Activated naive CD8-positive, alpha-beta T cell treated with anti-CD3 and anti-CD28 coated beads for 36 hours (primary cell): ENCODE measurements at places on chromosomes 4 and X. TPM values are rescaled to one million over a fixed set of nuclear protein-coding genes. Genes with fewer than 3 reads are reported as not detected.

SPANXC gene
- not detected for total RNA-seq

DCAF12L1 gene
- total RNA-seq, result not detected

GAGE12E gene
- not detected for total RNA-seq

NPNT gene
- total RNA-seq, result not detected

CXorf38 gene
- 17.5 TPM for total RNA-seq

TLR3 gene
- not detected for total RNA-seq

DMD gene
- total RNA-seq, result 0.08 TPM

EBP gene
- total RNA-seq, result 169 TPM

GAGE1 gene
- total RNA-seq, result not detected

CFAP47 gene
- total RNA-seq, result not detected

SPATA4 gene
- not detected for total RNA-seq

ARAF gene
- total RNA-seq, result 65.1 TPM

GPM6B gene
- not detected for total RNA-seq

PLXNA3 gene
- 22.3 TPM for total RNA-seq

GABRE gene
- total RNA-seq, result not detected

TREX2 gene
- total RNA-seq, result 2.1 TPM

SSX3 gene
- not detected for total RNA-seq

KDR gene
- 0.08 TPM for total RNA-seq

CHIC1 gene
- total RNA-seq, result 6.7 TPM

GLUD2 gene
- 0.14 TPM for total RNA-seq

HELT gene
- total RNA-seq, result not detected

NDP gene
- not detected for total RNA-seq

ARAP2 gene
- 27.0 TPM for total RNA-seq

FMR1 gene
- 36.5 TPM for total RNA-seq

IL21 gene
- not detected for total RNA-seq

ZFP92 gene
- total RNA-seq, result 1.5 TPM

CT47A7 gene
- total RNA-seq, result not detected

ADGRL3 gene
- not detected for total RNA-seq

NWD2 gene
- not detected for total RNA-seq

NPY2R gene
- total RNA-seq, result not detected

VSIG1 gene
- 0.56 TPM for total RNA-seq

KIAA1210 gene
- not detected for total RNA-seq

SYP gene
- total RNA-seq, result 4.4 TPM

ARSJ gene
- not detected for total RNA-seq

SPANXN4 gene
- not detected for total RNA-seq

NOX1 gene
- total RNA-seq, result not detected

ADH1A gene
- total RNA-seq, result not detected

PSAPL1 gene
- total RNA-seq, result not detected

POF1B gene
- not detected for total RNA-seq

KLB gene
- not detected for total RNA-seq

SLC2A9 gene
- total RNA-seq, result 1.2 TPM

CD38 gene
- 40.3 TPM for total RNA-seq

N4BP2 gene
- total RNA-seq, result 21.9 TPM

RPA4 gene
- not detected for total RNA-seq

CFAP99 gene
- total RNA-seq, result not detected

HSFX3 gene
- total RNA-seq, result not detected

PDLIM3 gene
- not detected for total RNA-seq

GPR119 gene
- not detected for total RNA-seq

HEPH gene
- total RNA-seq, result not detected

SSX1 gene
- total RNA-seq, result not detected

KDM6A gene
- total RNA-seq, result 15.8 TPM
